ENCODE measurements at places on chromosomes 16 and 17.
A peak's percentile ranks its signal among the peaks of the same experiment; 100 is the strongest.

DNA sequence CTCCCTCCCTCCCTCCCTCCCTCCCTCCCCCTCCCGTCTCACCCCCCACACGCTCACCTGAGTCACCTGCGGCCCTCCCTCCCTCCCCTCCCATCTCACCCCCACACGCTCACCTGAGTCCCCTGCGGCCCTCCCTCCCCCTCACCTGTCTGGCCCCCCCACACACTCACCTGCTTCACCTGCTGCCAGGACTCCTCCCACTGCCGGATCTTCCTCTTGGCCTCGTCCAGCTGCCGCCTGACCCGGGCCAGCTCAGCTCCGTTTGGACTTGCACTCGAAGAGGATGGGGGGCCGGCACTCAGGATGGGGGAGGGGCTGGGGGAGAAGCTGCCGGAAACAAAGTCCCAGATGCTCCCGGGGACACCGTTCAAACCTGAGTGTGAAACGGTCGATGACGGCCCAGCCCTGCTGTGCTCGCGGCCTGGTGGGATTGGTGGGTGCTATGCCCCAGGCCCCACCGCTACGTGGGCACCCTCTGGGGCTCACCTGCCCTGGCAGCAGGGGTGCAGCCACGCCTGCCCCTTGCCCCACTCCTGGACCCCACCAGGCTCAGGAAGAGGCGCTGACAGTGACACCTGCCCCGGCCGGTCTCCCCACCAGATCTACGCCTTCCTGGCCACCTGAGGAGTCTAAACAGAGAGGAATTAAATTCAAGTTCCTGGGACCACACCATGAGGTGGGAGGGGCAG lies 15.9 kb downstream of the GNPTG start:
- no peak for DNase-seq

DNA sequence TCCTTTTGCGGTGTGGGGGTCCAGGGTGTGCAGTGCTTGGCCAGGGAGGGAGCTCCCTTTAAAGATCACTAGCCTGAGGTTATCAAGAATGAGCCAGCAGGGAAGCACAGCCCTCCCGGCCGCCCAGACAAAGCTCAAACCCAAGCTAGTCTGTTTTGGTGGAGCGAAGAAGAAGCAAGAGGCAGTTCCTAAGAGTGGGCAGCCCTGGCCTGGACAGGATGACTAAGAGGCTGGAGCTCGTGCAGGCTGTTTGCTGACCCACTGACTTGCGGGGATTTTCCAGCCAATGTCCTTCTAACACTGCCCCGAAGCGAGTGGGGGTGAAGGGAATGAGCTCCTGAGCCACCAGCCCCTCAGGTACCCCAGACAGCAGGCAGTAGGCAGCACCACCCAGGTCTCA lies 134.4 kb downstream of the COPRS start:
- DNase-seq: no peak

GRCh38 chr17:70423562-70423961 lies 254.2 kb downstream of the KCNJ2 start:
- no peak for DNase-seq

- DNase-seq: no peak
These were observed 12.5 kb downstream of the SLC7A5 start for GRCh38 chr16:87856791-87857228.

DNA sequence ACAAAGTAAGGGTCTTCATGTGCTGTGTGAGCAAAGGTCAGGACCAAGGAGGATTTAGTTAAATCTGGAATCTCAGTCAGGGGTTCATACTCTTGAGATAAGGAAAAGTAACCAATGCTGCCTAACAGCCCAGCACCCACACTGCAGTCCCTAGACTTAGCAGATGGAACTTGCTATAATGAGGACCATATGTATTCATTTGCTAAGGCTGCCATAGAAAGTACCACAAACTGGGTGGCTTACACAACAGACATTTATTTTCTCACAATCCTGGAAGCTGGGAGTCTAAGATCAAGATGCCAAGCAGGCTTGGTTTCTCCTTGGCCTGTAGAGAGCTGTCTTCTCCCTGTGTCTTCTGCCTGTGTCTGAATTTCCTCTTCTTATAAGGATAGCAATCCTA lies 20.8 kb downstream of the ZP2 start:
- no peak for DNase-seq

- DNase-seq: peak; percentile 1
These were observed 20.7 kb downstream of the PIK3R6 start for GRCh38 chr17:8846768-8847211.

DNA sequence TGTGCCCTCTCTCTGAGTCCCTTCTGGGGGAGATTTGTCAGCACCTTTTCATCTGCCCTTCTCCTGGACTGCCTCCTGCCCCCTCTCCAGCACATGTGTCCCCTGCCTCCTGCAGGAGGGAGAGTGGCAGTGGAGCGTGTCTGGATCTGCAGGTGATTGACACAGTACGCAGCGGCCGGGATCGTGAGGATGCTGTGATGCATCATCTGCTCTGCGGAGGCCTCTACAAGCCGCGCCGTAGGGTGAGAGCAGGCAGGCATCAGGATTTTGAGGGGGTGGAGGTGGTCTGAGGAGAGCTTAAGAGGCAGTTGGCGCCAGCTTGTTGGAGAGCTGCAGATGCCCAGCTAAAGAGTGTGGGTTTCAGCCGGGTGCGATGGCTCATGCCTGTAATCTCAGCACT lies 10.9 kb downstream of the SLC9A5 start:
- DNase-seq: no peak
